ENCODE measurements at places on chromosomes 16 and 17.

DNA sequence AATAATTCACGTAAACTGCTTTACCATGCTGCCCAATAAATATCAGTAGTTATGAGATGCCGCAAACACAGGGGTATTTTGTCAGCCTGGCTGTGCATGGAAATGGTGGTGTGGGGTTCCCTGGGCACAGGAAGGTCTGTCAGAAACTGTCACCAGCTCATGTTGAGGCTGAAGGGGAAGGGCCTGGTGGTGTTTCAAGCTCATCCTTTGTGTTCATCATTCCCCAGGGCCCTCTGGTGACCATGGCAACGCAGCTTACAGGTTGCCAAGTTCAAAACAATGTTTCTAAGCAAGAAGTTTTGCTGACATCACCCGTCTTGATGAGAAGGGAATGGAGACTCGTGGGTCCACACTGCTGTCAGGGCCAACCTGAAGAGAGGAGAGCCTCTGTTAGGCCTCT is 348.9 kb upstream of the C16orf82 start:
- DNase-seq, result no peak

GRCh38 chr16:12206098-12206748 is 229.7 kb downstream of the SNX29 start:
- DNase-seq, result no peak

- DNase-seq, result no peak
Observed at GRCh38 chr16:62712566-62712965, 676.3 kb upstream of the CDH8 start.

- no peak for DNase-seq
Observed at GRCh38 chr17:38352245-38353085, 821 bp downstream of the SOCS7 start.

- DNase-seq, result no peak
Observed at GRCh38 chr17:17361867-17362539, 58.8 kb downstream of the NT5M start.

DNA sequence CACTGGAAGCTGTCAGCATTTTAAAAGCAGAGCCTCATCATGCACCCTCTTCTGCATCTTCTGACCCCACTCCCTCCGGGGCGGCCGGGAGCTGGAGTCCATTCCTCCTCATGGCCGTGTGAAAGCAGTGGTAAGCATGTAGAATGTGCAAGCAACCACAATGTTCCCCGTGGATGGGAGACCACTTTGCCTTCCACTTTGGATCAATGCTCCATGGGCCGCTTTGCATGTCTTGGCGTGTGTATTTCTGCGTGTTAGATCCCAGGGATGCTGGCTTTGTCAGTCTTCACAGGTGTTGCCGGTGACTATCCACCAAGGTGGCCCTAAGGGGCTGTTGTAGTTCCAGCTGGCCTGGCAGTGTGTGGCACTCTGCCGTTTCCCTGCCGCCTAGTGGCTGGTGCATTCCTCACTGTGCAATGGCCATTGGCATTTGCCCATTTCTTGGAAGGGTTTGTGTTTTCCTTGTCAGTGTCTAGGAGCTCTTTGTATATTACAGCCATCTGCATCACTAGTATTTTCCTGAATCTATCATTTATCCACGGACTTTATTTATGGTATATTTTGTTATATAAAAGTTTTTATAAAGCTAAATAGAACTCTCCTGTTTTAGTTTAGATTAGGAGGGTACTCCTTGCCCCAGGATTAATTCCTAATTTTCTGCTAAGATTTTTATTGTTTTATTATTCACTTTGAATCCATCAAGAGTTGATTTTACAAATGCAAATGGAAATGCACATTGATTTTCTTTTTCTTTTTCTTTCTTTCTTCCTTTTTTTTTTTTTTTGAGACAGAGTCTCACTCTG is 5.8 kb upstream of the ALDH3A1 start:
- no peak for DNase-seq

DNA sequence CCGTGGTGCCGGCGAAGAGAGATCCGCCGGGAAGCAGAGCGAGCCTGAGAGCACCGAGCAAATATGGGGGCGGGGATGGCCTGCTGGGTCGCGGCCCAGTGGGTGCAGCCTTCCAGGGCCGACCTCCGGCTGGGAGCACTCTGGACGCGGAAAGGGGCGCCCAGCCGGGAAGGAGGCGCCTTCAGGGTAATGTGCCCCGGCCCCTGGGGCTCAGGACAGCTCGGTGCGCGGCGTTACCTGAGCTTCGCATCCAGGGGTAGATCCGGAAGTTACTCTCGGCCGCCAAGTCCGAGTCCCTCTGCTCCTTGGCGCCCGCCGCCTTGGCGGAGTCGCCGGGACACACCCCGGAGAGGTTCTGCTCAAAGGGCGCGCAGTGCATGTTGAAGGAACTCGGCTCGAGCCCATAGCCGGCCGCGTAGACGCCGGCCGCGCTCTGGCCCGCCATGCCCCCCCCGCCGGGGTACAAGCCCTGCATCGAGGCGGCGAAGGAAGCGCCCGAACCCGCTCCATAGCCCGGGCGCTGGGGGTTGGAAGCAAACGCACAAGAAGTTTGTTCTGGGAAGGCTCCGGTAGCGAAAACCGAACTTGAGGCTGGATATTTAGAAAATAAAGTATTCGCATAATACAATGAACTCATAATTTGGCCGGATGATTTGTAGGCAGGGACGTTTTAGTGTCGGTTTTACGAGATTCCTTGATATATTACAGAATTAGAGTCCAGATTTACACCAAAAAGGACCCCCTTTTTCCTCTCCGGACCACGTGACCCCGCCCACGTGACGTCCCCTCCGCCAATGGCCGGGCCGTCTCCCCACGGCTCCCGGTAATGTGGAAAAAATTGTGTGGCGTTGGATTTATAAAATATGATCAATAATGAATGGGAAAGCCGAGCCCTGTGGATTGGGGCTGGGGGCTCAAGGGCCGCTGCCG is at the start of gene HOXB7:
TSS of gene HOXB7 (minus strand) at position 736 of the 930 bp plus-strand sequence. CDS start at position 637, 99 bp downstream.
- peak; percentile 71 for DNase-seq
